ENCODE measurements at places on chromosomes 3 and 15.

DNA sequence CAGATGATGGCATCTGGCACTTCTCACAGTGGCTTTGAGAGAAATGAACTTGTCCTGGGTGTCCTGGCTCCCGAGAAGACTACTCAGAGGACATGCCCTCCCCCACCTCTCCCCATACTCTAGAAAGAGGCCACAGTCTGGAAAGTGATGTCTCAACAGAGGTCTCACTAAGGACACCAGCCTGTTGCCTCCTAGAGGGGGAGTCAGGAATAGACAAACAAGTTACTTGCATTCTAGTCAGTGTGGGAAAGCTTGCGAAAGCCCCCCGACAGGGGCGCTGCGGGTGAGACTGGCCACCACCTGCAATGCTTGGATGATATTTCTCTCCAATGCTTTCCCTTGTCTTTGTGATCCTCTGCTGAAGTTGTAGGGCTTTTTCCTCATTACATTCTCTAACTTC is 17.2 kb downstream of the B4GALT4 start:
- DNase-seq: no peak

GRCh38 chr3:116426036-116426435 is 19.3 kb downstream of the LSAMP start:
- DNase-seq: no peak

GRCh38 chr15:70777170-70777926 is 14.0 kb upstream of the UACA start:
- DNase-seq: no peak

GRCh38 chr3:150681057-150681456 is 22.7 kb downstream of the ERICH6 start:
- peak; percentile 16 for DNase-seq

DNA sequence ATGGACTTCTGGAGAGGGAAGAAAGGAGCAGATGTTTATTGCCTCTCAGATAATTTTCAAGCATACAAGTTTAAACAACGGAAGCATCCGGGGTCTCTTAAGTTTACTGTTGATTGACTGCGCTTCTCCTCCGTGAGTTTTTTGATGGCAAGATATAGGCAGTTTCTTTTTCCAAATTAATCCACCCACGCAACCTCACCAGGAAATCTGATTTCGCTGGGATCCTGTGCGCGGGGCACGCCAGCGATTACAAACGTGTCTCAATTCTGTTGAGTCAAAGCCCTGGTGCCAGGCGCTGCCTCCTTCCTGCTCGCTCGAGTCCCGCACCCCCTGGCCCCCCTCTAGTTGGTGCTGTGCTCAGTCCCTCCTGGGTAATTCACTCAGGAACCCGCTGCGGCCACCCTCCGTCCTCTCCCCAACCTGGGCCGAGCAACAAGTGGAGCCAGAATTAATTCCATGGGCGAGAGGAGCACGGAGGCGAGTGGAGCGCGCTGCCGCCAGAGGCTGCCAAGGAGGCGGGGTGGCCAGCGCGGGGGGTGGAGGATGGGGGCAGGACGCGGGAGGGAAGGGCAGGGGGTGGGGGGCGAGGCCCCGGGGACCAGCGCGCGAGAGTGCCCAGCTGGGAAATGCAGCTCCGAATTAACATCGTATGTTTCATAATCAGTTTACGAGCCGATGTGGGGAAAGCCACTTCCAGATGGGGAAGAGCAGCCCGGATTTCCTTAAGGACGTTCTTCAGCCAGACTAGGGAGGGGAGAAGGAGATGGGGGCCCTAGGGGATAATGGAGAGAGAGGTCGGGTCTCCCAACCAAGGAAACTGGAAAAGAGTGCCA is 6.0 kb downstream of the WNT5A start:
- no peak for DNase-seq

GRCh38 chr15:36039996-36040572 is 494.1 kb upstream of the DPH6 start:
- DNase-seq: no peak

- no peak for DNase-seq
Measured at GRCh38 chr3:46478341-46478740, 13.6 kb upstream of the LTF start.

- no peak for DNase-seq
Measured at GRCh38 chr3:52194485-52195290, 3.3 kb upstream of the ALAS1 start.

GRCh38 chr15:59762558-59762957 is 73.4 kb upstream of the BNIP2 start:
- no peak for DNase-seq

DNA sequence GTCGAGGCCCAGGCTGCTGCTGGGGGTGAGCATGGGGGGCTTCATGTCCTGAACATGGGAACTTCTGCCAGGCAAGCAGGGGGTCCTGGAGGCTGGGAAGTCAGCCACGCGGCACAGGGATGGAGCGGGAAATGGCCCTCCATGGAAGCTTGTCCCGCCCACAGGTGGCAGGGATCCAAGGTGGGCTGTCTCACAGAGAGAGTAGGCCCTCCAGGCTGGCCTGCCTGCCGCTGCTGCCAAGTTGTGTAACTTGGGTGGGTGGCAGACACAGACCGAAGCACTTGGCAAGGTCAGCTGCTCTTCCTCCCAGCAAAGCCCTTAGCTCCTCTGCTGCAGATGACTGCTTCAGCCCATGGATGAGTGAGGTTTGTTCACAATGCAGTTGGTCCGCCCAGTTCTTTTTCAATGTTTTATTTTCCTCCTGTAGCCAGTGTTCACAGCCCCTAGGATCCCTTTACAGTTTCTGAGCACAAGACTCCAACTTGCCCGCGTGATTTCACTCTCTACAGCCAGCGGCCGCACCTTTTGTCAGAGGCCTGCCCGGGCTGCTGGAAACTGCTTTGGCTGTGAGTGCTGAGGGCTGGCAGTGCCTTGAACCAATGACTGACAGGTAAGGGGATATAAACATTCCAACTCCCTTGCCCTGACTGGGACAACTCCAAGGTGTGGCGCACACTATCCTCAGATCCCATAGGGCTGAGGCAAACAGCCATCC is 26.7 kb downstream of the HCN4 start:
- DNase-seq: no peak

- no peak for DNase-seq
Measured at GRCh38 chr3:132318451-132318850, 1.2 kb downstream of the ACP3 start.

DNA sequence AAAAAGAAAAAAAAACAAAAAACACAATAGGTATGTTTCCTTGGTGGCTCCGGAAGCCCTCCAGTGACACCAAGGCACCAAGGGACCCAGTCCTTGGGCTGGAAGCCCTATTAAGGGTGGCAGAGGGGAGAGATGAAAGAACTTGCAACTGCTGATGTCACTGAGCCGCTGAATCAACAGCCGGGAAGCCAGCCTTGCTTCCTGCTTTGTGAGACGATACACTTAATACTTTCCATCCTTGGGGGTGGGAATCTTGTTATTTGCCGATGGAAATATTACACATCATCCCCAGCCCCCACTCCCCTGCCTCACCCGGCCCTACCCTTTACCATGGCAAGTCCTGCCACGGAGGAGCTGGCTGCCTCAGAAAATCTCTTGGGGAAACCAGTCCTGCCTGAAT is 5.6 kb upstream of the ISLR2 start:
- DNase-seq: no peak

- DNase-seq: peak; percentile 67
Measured at GRCh38 chr3:36868614-36869436, 76.0 kb downstream of the TRANK1 start.

- no peak for DNase-seq
Measured at GRCh38 chr3:27094721-27095120, 274.5 kb downstream of the NEK10 start.

GRCh38 chr3:107264888-107265287 is 112.4 kb upstream of the CCDC54 start:
- DNase-seq: no peak

- DNase-seq: no peak
Measured at GRCh38 chr3:45793482-45794176, 2.7 kb downstream of the SLC6A20 start.

DNA sequence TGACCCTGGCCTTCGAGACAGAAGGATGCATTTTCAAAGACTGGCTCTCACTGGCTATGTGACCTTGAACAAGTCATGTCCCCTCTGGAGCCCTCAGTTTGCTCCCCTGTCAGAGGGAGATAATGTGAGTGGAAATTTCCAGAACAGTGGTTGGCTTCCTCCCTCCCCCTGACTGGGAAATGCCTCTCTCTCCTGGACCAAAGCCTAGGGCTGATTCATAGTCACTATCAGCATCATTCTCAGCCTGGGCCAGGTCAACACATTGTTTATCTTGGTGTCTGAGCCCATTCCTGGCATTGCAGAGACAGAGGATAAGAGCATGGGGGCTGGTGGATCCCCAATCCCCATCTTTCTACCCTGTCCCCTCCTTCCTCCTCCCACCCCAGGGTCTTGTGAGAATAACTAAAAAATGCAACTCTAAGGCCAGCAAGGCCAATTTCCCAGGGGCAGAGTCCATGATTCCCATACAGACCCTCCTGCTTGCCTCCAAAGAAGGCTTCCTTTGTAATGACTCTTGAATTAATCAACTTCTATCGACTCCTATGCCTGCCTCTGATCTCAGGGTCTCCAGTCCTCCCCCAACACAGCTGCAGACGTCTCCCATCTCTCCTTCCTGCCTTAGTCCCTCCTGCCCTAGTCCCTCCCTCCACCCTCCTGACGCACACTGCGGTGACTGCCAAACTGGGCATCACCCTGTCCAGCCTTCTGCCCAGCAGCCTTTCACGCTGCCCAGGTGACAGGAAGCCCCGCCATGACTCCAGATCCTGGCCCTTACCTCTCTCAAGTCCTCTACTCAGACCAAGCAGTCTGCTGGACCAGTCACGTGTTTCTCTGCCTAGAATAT is 35.4 kb upstream of the CORO2B start:
- no peak for DNase-seq

GRCh38 chr3:53238051-53238850 is 17.6 kb downstream of the TKT start:
- DNase-seq: no peak

- DNase-seq: no peak
Measured at GRCh38 chr3:31371484-31372177, 161.1 kb upstream of the STT3B start.

- DNase-seq: no peak
Measured at GRCh38 chr3:10280571-10280970, 12.2 kb downstream of the GHRL start.

GRCh38 chr3:139110072-139110830 is 65.6 kb upstream of the PRR23C start:
- no peak for DNase-seq

- no peak for DNase-seq
Measured at GRCh38 chr3:62835554-62836236, 39.5 kb downstream of the CADPS start.

GRCh38 chr3:165854696-165855095 is 17.5 kb upstream of the BCHE start:
- DNase-seq: no peak
